ENCODE measurements at places on chromosomes 3 and 15.

DNA sequence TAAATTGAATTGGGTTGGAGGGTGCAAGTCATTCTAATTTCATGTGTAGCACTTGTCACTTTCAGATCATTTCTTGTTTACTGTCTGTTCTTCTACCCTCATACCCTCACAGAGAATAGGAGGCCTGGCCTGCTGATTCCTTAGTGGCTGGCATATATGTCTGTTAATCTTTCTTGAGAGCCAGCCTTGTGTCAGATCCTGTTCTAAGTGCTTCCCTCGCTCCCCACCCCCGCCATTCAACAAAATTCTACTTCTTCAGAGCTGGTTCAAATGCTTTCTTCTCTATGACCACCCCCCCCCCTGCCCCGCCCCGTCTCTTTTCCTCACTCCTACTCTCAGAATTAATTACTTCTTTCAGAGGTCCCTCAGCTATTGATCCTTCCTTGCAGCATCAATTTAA is 1.5 kb upstream of the U2SURP start:
- DNase-seq: no peak

GRCh38 chr3:10945683-10946287 is 46.8 kb upstream of the SLC6A1 start:
- peak; percentile 24 for DNase-seq

- no peak for DNase-seq
These were observed 381.5 kb upstream of the C2CD4B start for GRCh38 chr15:62546628-62547027.

GRCh38 chr3:157166561-157166960 is 6.6 kb upstream of the CCNL1 start:
- no peak for DNase-seq

- no peak for DNase-seq
These were observed 170.5 kb upstream of the PROK2 start for GRCh38 chr3:71955240-71956068.

GRCh38 chr15:92725171-92725570 is 69.6 kb upstream of the FAM174B start:
- no peak for DNase-seq

DNA sequence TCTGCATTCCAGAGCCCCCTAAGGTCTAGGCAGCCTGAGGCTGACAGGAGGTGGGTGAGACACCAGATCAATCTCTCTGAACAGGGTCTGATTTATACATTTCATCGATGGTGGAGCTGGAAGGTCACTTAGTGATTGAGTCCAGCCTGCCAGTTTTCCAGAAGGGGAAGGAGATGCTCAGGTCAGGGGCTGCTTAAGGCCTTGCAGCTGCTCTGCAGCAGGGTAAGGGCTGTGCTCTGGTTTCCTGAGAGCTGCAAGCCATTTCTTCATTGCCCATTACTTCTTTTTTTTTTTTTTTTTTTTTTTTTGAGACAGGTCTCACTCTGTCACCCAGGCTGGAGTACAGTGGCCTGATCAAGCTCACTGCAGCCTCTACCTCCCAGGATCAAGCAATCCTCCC is 10.7 kb downstream of the TADA3 start:
- no peak for DNase-seq

DNA sequence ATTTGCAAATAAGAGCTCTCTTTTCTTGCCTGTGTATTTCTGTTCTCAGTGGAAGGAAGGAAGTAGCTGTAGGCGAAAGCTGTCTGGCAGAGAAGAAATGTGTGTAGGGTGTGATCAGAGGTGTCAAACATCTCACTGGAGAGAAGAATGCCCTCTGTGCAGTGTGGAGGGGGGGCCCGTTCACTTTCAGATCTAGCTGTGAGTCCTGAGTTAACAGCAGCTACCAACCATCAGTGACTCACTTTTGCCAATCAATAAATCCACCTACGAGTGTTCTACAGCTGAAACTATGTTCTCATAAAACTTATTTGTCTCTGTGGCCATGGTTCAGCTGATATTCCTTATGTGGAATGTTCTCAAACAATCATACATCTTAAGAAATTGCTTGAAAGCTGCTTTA is 103.7 kb downstream of the FRMD4B start:
- DNase-seq: peak; percentile 77

Measured in NK-92 treated with Interleukin-12 subunit alpha and Interleukin-12 subunit beta, amount 100 ng/mL, for 24 hours (cell line).